ENCODE measurements at places on chromosomes 3 and 15.

GRCh38 chr15:73053398-73053723 lies 1.1 kb downstream of the NEO1 start:
- no peak for DNase-seq

DNA sequence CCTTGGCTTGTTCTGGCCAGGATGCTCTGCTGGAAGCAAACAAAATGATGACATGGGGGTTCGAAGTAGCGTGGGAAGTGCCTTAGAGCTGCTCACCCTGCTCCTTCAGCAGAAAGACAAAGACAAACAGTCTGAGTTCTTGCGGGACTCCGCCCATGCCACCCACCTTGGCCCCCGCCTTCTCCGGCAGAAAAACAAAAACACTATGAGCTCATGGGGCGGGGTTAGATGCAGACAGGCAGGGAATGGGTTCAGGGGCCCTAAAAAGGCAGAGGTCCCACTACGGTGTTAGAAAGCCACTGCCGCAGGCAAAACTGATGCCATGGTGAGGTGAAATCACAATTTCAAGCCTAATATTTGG lies 9.7 kb upstream of the NCKIPSD start:
- no peak for DNase-seq

DNA sequence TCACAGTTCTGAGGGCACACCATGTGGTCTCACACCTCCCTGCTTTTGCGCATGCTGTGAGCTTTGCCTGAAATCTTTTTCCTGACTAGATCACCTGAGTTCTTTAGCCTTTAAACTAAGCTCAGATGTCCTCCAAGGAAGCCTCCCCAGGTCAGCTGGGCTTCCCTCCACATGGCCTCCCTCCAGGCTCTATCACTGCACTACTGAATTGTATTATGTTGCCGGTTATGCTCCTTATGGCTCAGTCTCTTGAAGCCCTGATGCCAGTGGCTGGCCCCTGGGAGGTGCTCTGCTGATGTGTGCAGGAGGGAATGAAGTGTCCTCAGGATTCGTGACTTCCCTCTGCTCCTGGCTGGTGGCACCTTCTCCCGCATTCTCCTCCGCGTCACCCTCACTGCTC lies 93.3 kb upstream of the BLM start:
- DNase-seq, result no peak

DNA sequence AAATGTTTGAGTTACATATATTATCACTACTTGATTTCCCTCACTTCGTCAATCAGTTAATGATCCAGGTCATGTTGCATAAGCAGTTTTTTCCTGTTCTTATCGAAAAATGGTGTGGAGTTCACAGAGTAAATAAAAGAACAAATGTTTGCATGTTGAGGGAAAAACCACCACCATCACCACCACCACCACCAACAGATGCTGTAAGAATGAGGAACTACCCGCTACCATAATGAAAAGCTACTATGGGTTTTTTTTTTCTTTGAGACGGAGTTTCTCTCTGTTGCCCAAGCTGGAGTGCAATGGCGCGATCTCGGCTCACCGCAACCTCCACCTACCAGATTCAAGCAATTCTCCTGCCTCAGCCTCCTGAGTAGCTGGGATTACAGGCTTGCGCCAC lies 27.6 kb downstream of the RUBCN start:
- DNase-seq, result no peak

GRCh38 chr3:112498914-112499711 lies at the start of gene BTLA:
TSS of gene BTLA (minus strand) at chr3:112499472. CDS start at chr3:112499358, 114 bp downstream.
- no peak for DNase-seq

DNA sequence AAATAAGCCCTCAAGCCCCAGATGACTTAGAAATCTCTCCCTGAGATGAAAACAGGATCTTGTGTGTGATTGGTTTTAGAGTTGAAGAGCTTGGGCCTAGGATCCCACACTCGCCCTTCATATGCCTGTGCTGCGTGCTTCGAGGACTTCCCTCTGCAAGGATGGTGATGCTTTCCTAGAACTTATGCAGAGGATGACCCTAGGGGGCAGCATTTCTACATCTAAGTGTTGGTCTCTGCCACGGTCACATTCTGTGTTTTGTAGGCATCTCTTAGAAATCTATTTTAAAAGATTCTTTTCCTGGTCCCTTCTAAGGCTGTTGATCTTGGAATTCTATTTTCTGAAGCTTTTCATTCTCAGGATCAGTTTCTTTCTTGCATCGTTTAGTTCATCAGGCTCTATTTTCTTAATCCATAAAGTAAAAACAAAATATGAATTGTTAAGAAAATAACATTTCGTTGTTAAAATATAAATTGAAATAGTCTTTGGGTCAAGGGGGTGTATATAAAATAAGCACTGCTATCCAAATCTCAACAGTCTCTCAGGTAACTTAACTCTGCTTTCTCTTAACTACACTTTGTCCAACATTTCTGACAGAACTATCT lies 45.7 kb downstream of the WDR76 start:
- DNase-seq, result no peak

GRCh38 chr3:59266551-59266950 lies 216.7 kb upstream of the CFAP20DC start:
- no peak for DNase-seq

DNA sequence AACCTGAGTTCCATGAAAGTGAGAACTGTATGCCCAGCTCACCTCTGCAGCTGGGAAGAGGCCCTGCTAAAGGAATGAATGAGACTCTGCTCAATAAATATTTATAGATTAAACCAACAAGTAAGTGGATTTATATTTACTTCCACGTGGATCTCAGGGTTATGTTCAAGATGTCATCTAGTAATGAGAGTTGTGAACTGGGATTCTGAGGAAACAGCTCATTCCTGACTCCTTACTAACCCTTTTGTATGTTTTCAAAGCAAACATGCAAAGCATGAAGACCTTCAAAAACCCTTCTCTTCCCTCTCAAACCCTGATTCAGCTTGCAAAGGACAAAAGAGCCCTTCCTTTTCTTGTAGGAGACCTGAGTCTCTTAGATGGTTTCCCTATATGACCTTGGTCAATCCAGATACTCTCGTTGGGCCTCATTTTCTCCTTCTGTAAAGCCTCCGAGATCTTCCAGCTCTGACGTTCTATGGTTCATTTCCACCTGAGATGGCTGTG lies 53.4 kb downstream of the LSM3 start:
- DNase-seq, result no peak

All from CD8-positive, alpha-beta memory T cell (primary cell).